ENCODE measurements at places on chromosomes 2 and 18.

DNA sequence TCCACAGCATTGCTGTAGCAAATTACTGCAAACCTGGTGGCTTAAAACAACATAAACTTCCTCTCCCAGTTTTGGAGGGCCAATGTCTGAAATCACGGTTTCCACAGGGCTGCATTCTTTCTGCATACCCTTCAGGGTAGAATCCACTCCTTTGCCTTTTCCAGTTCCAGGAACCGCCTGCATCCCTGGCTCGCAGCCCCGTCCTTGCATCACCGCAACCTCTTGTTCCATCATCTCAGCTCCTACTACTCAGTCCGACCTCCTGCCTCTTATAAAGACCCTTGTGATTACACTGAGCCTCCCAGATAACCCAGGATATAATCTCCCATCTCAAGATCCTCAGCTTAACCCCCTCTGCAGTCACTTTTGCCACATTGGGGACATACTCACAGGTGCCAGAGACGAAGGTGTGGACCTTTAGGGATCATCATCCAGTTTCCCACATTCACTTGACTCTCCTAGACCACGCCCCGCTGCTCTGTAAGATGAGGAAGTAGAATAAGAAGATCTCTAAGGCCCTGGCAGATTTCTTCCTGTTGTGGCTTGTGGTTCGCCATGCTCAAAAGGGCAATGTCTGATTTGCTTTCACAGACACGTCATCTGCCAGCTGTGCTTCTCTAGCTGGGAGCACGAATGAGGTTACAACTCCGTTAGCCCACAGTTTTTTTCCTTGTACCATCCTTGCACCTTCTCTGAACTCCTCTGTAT, 103.6 kb upstream of the AGAP1 start:
- DNase-seq = peak; percentile 42

DNA sequence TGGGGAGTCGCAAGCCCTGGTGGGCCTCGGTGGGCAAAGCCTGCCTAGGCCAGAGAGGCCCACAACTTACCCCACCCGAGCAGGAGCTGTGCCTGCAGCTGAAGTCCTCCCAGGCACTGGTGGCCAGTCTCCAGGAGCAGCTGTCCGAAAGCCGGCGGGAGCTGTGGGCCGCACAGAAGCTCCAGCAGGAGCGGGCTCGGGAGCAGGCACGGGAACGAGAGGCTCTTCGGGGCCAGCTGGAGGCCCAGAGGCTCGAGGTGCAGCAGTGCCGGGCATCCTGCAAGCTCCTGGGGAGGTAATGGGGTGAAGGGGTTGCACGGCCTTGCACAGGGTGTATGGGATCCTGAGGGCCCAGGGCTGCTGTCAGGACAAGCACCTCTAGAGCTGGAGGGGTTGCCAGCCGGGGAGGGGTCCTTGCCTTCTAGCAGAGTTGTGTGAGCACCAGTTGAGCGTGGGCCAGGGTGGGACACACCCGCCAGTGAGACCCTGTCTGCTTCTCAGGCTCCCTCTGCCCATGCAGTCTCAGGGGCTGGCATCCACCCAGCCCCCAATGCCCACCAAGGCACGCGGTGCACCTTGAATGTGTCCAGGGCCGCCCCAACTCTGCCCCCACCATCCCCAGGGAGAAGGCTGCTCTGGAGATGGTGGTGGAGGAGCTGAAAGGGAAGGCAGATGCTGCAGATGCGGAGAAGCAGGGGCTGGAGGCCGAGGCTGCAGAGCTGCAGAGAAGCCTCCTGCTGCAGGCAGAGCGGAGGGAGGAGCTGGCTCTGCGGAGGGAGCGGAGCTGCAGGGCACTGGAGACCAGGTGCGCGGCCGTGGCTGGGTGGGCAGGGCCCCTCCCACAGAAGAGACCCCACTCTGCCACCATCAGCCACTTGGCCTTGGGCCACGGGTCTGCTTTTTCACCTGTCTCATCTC, 27.2 kb downstream of the CROCC2 start:
- no peak for DNase-seq

GRCh38 chr2:68849579-68850030, 21.6 kb downstream of the BMP10 start:
- DNase-seq = no peak

DNA sequence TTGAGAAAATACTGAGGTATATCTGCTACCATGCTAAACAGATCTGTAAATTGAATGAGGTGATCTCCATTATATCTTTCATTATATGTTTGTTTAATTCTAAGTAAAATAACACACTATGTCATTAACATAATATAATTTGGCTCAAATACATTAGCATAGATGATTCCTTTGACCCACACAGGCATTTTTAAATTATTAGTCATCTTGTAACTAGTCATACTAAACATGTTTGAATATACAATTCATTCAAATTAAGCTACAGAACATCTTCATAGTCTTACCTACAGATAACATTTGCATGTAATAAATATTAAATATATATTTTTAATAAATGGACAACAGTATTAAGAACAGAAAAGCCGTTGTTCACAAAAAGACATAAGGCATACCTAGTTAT, 52.7 kb upstream of the KYNU start:
- DNase-seq = no peak

GRCh38 chr18:8287196-8287885, 321.9 kb upstream of the RAB12 start:
- DNase-seq = no peak

DNA sequence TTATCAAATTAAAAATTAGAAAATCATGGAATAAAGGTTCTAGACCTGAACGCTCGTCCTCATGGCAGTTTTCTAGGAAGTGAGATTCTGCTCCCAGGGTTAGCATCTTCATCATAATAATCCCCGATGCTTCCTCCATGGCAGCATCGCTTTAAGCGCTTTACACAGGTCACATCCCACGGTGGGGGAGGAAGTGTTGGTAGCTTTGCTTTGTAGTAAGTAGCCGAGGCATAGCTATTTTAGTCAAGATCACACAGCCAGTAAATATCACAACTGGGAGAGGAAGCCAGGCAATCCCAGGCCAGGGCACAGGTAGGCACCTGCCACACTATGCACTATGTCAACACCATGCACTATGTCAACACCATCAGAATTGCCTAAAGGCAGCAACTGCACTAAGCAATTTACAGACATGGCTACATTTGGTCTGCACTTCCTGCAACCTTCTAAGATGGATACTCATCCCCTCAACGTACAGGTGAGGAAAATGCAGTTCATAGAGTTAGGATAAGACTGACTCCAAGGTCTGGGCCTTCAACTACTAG, 205.5 kb downstream of the FBXO15 start:
- no peak for DNase-seq

GRCh38 chr2:113178069-113178746, 4.4 kb downstream of the PSD4 start:
- DNase-seq = no peak

GRCh38 chr2:166841679-166842078, 46.6 kb upstream of the XIRP2 start:
- DNase-seq = no peak

- DNase-seq = no peak
Measured at GRCh38 chr18:43830947-43831346, 553.7 kb upstream of the SYT4 start.

GRCh38 chr2:121287146-121287798, 2.3 kb upstream of the TFCP2L1 start:
- DNase-seq = no peak

- DNase-seq = no peak
Measured at GRCh38 chr2:187529977-187530721, 24.1 kb downstream of the TFPI start.

DNA sequence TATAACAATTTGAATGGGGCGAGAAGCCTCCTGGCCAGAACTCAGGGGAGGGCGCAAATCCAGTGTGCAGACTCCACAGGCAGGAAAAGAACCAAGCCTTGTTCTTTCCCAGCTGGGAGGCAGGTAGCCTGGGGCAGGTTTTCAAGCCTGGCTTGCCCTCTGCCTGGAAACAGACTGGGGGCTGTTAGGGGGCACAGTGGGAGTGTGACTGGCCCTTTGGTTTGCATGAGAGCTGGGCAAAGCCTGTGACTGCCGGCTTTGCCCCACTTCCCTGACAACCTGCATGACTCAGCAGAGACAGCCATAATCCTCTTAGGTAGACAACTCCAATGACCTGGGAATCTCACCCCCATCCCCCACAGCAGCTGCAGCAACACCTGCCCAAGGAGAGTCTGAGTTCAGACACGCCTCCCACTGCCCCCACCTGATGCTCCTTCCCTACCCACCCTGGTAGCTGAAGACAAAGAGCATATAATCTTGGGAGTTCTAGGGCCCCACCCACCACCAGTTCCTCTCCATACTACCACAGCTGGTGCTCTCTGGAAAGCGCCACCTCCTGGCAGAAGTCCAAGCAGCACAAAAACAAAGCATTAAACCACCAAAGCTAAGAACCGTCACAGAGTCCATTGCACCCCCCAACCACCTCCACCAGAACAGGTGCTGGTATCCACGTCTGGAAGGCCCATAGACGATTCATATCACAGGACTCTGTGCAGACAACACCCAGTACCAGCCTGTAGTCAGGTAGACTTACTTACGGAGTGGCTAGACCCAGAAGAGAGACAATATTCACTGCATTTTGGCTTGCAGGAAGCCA, 402.5 kb downstream of the STK39 start:
- DNase-seq = peak; percentile 8

GRCh38 chr2:28393114-28393836, 617 bp downstream of the FOSL2 start:
- DNase-seq = peak; percentile 48

- DNase-seq = no peak
Measured at GRCh38 chr2:152825834-152826233, 107.4 kb downstream of the ARL6IP6 start.

DNA sequence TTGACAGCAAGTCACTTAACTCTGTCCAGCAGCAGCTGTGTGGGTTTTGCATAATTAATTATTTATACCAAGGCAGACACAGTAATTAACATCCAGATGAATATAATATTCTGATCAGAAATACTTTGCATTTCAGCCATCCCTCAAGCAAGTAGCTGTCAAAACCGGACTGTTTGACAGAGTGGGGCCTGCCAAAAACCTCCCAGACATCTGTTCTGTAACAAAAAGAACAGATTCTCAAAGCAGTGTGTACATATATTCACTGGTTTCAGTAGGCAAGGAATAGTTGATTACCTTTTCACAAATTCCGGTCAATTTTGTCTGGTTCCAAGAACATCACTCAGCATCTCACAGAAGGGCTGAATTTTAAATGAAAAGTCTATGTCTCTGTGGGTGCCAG, 291.6 kb downstream of the CMPK2 start:
- DNase-seq = no peak

GRCh38 chr18:78431606-78432005, 548.0 kb upstream of the SALL3 start:
- no peak for DNase-seq

DNA sequence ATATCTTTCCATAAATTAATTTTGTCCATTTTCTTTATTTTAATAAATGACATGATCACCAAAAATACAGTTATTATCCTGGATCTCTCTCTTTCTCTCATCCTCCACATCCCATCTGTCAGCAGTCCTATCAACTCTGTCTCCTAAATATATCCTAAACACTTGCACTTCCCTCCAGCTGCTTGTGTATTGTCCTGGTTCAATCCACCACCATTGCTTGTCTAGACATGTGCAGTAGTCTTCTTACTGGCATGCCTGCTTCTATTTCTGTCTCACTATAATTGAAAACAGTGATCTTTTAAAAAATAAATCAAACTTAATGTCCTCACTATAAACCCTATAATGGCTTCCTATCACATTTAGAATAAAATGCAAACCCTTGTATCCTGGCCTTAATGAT, 2168.6 kb upstream of the PIK3C3 start:
- no peak for DNase-seq

DNA sequence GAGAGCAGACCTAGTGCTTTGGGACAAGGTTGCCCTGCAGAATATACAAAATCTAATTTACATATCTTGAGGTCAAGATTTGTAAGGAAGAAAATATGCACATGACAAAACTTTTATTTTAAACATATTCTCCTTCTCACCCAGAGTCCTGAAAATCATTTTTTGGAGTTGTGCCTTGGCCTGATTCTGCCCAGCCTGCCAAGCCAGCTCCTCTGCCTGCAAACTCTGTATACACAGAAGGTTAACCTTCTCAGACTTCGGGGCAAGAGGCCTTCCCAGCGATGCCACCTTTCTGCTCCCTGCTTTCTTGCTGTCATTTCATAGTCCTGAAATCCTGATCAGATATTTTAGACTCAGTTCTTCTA, 95.8 kb upstream of the CAVIN2 start:
- DNase-seq = no peak

- DNase-seq = no peak
Measured at GRCh38 chr2:112310906-112311305, 35.5 kb downstream of the ZC3H6 start.

- no peak for DNase-seq
Measured at GRCh38 chr2:145256551-145256950, 736.6 kb upstream of the ZEB2 start.

All from activated CD4-positive, alpha-beta T cell treated with anti-CD3 and anti-CD28 coated beads, Interleukin-2, Interleukin-4, amounts not matched to agents 100 ng/mL and 50 ng/mL, durations not matched to agents 16 hours and 8 hours (primary cell).